T-cell (primary cell): ENCODE measurements at places on chromosomes 3 and 15.

DNA sequence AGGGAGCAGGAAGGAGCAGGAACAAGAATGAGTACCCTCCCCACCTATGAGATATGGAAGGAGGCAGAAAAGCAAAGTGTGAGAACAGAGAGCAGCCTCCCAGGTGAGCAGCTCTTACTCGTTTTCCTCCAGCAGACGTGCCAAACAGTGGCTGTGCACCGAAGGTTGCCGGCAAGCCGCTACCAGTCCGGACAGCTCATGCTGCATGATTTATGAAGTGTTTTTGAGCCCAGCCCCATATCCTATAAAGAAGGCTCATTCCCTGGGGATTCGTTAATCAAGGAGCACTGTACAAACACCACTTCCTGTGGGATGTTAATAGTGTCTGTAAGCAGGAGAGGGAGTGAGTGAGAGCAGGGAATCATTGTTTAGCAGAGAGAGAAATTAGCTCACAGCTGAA lies 118.3 kb upstream of the FOXB1 start:
- no peak for DNase-seq

- DNase-seq: no peak
Measured at GRCh38 chr15:52797625-52798501, 7.7 kb upstream of the ONECUT1 start.

DNA sequence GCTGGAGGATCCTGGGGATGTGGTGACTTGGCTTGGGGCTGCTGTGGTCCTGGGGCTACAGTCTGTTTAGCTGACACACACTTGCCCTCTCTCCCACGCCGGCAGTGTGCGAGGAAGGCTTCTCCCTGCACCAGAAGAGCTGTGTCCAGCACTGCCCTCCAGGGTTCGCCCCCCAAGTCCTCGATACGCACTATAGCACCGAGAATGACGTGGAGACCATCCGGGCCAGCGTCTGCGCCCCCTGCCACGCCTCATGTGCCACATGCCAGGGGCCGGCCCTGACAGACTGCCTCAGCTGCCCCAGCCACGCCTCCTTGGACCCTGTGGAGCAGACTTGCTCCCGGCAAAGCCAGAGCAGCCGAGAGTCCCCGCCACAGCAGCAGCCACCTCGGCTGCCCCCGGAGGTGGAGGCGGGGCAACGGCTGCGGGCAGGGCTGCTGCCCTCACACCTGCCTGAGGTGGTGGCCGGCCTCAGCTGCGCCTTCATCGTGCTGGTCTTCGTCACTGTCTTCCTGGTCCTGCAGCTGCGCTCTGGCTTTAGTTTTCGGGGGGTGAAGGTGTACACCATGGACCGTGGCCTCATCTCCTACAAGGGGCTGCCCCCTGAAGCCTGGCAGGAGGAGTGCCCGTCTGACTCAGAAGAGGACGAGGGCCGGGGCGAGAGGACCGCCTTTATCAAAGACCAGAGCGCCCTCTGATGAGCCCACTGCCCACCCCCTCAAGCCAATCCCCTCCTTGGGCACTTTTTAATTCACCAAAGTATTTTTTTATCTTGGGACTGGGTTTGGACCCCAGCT lies 2.9 kb upstream of the FES start:
- DNase-seq: no peak

DNA sequence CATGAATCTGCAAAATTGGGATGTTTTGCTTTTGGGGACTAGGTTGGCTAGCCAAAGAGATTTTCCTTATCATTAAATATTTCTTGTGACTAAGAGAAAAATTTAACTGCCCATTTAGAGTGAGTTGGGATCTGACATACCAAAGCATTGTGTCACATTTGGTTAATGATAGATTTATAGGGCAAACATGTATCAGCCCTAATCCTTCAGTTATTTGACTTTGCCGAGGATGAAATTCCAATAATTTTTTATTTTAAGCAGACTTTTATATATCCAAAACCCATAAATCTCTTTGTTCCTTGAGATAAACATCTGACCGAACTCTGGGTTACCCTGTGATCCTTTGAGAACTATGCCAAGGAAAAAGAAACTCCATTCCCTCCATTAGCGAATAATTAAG lies 218.9 kb downstream of the CDIN1 start:
- DNase-seq: no peak

DNA sequence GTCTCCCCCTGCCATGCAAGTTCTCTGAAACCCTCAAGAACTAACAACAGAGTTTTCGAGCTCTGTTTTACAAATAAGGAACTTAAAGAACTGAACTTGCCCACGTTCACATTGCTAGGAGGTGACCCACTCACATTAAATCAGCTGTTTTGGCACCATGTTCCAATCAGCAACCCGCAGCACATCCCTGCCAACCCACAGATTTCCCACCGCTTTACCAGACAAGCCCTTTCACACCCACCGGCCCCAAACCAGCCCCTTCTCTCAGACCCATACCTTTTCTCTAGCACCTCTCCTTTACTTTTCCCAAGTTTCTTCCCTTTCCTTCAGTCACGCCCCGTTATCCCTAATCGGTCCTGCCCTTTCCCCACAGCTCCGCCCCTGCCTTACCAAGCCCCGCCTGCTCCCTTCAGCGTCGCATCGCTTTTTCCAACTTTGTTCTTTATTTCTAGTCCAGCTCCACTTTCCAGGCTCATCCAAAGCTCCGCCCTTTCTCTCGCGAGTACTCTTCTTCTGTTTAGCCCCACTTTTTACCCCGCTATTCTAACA lies 804 bp upstream of the BRPF1 start:
- no peak for DNase-seq

DNA sequence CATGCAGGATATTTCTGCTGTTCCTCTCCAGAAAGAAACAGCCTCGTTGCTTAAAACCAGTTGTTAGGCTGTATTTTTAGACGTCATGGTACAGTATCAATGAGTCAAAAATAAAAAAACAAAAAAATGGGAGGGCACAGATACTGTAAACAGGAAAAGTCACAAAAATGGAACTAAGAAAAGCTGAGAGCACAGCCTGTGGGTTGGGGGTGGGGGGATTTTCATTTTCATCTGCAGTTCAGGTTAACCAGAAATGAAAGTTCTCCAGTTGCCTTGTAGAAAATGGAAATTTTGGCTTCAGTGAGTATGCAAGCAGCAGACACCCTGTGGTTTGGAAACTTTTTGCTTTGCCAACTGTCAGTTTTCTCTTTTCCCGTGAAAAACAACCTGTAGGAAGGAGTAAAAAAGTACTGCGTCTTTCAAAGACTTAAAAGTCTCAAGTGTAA lies 59.0 kb downstream of the FRMD4B start:
- peak; percentile 13 for DNase-seq

DNA sequence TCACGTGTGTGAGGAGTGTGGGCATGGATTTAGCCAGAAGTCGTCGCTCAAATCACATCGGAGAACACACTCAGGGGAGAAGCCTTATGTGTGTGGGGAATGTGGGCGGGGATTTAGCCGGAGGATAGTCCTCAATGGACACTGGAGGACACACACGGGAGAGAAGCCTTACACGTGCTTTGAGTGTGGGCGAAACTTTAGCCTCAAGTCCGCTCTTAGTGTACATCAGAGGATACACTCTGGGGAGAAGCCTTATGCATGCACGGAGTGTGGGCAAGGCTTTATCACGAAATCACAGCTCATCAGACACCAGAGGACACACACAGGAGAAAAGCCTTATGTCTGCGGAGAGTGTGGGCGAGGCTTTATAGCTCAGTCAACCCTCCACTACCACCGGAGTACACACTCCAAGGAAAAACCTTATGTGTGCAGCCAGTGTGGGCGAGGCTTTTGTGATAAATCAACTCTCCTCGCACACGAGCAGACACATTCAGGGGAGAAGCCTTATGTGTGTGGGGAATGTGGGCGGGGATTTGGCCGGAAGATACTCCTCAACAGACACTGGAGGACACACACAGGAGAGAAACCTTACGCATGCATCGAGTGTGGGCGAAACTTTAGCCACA lies 28.1 kb downstream of the ZNF589 start:
- DNase-seq: peak; percentile 10

- no peak for DNase-seq
Measured at GRCh38 chr15:50180091-50180490, 1.9 kb upstream of the SLC27A2 start.

DNA sequence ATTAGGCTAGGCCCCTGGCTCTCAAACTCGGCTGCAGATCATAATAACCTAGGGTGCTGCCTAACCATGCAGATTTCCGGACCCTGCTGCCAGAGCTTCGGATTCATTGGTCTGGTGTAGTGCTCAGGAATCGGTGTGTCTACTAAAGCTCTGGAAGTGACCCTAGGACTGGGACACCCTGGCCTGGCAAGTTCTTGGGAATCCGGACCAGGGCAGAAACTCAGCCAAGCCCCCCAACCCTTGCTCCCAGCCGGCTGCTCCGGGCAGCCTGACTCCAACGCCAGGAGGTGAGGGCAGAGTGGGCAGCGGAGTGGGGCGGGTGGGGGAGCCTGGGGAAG lies 23.0 kb downstream of the IGDCC3 start:
- DNase-seq: no peak

DNA sequence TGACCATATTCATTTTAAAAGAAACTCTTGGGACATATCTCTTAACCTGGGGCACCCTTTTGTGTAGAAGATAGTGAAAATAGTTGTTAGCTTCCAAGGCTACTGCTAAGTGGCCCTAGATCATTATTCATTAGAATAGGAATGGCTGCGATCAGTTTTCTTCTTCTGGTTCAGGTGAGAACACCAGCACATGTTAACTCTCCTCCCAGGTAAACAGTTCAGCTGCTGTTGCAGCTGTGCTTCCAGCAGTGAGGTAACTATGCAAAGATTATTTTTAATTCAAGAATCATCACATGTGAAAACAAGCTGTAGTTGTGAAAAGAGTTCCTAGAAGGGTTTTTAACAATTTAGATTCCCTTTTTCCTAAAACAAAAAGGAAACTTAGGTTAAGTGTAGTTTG lies 43.3 kb downstream of the ZPLD1 start:
- no peak for DNase-seq
